ENCODE measurements at places on chromosomes 4 and X.

DNA sequence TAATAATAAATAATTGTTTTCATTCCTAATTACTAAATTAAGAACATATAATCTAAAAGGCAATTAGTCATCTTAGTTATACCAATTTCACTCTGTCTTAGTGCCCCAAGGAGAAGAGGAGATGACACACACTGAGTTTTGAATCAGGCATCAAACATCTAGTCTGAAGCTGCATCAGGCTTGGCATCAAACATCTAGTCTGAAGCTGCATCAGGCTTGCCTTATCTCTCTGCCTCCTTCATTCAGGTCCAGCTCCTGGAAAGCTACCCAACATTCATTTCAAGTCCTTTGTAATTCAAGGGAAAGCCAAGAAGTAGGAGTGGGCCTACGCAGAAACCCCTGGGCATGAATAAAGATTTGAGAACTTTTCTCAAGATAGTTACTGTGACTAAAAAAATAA lies 62.2 kb downstream of the SH3RF1 start:
- DNase-seq, result no peak

GRCh38 chr4:67014592-67014991 lies 530.7 kb downstream of the CENPC start:
- DNase-seq, result no peak

DNA sequence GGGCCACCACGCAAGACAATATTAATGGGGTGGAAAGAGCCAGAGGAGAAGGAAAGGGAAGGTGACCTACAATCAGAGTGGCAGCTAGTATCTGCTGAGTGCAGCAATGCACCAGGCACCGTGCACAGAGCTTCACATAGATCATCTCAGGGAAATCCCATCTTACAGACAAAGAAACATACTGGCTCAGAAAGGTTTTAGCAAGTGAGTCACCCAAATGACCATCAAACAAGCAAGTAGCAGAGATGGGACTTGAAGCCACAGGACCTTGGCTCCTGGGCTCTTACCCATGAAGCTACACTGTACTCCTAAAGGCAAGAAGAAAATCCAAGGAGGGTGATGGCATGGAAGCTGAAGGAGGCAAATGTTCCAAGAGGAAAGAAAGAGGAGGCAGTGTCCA lies 6.8 kb downstream of the ANXA5 start:
- DNase-seq, result no peak

GRCh38 chr4:181659202-181659601 lies 584.0 kb upstream of the TENM3 start:
- DNase-seq, result no peak

DNA sequence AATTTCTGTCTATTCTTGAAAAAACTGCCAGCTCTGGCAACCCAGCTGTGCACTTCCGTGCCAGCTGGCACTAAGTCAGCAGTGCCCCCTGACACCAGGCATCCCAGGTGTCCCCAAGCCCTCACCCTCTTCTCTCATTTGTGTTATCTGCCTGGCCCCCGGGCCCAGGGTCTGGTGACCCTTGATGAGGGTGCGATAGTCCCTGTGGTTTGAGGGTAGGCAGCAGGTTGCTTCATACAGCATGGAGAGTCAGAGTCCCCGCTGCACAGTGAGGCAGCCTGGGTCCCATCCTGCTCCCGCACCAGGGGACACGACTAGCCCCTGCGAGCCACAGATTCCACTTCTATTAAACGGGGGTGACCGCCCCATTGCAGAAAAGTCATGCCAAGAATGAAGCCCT lies 1.9 kb downstream of the MAN2B2 start:
- no peak for DNase-seq

DNA sequence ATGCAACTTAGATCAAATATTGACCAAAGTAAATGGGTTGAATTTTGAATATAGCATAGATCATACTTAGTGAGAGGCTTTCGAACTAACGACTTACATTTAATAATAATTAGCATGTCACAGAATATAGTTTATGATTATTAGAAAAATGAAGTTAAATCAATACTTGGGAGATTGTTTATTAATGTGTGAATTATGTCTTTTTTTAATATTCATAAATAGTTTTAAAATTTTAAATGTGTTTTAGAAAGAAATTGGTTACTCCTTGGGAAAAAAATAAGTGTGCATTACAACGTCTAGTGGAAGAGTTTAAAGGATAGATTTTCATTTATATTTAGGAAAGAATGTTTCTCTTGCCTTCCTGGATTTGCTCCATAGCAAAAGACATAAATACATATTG lies 7.3 kb downstream of the FGA start:
- no peak for DNase-seq

DNA sequence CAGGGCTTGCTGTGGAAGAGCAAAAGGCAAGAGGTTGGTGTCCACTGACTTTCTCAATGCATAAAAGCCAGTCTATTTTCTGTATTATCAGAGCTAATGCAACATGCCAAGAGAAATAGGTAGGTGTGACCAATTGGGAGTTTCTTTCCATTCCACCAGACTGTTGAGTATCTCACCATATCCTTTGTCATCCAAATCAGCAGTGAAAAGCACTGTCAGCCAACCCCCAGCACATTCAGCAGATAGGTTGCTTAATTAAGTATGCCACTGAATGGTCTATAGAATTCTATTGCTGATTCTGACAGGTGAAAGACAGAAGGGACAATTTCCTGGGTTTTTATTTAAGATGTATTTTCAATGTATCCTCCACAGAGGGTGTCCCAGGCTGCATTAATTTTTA lies 139.8 kb downstream of the HS6ST2 start:
- DNase-seq, result no peak

DNA sequence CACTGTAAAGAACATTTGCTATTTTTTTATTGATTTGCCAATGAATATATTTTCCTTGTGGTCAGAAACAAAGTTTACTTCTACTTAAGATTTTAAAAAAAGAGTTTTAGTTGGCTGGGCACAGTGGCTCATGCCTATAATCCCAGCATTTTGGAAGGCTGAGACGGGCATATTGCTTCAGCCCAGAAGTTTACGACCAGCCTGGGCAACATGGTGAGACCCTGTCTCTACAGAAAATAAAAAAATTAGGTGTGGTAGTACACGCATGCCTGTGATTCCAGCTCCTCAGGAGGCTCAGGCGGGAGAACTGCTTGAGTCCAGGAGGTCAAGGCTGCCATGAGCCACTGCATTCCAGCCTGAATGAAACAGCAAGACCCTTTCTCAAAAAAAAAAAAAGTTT lies 36.8 kb downstream of the LRP2BP start:
- DNase-seq, result no peak

GRCh38 chr4:45120163-45120562 lies 393.8 kb upstream of the GNPDA2 start:
- DNase-seq, result no peak

DNA sequence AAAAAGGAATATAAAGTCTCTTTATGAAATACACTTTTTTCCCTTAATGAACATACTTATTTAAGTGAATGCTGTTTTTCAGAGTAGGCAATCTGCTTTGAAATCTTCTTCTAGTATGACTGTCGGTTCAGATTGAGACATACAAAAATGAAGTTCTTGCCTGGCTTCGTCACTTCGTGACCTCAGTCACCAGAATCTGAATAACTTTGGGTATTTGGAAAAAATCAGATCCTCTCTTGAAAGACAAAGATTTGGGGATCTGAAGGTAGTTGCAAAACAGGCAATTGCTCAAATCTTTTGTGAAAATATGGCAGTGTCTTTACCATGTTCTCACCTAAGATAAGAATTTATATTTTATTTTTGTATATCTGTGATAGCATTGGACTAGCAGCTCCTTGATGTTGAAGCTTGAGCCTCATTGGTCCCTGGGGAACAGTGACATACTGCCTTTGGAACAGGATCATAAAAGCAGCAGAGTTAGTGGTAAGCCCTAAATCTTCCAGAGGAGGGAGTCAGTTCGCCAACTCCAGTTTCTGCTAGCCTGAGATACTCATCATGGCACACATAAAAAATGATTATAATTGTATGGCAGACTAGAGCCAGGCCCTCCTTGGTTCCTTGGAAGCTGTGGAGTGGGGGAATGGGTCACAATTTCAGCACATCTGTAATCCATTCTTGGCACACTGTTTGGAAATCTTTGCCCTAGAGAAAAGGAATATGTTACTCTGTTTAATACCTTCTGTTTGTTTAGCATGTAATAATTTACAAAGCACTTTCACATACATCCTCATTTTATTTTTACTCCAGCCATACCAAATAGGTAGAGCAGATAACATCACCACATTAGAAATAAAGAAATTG lies 5.0 kb downstream of the ARFIP1 start:
- DNase-seq, result no peak

- DNase-seq, result no peak
Observed at GRCh38 chrX:46865281-46865680, 28.4 kb downstream of the RP2 start.

DNA sequence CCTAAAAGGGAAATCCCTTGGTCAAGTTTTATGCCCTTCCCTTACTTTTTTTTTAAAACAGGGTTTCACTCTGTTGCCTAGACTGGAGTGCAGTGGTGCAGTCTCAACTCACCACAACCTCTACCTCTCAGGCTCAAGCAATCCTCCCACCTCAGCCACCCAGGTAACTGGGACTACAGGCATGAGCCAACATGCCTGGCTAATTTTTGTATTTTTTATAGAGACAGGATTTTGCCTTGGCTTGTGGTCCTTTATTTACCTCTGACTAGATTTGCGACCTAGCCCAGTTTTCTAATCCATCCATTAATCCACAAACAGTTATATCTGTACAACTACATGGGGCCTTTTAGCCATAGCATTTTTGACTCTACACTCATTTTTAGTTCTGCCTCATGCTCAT lies 23.7 kb downstream of the CDS1 start:
- DNase-seq, result no peak

DNA sequence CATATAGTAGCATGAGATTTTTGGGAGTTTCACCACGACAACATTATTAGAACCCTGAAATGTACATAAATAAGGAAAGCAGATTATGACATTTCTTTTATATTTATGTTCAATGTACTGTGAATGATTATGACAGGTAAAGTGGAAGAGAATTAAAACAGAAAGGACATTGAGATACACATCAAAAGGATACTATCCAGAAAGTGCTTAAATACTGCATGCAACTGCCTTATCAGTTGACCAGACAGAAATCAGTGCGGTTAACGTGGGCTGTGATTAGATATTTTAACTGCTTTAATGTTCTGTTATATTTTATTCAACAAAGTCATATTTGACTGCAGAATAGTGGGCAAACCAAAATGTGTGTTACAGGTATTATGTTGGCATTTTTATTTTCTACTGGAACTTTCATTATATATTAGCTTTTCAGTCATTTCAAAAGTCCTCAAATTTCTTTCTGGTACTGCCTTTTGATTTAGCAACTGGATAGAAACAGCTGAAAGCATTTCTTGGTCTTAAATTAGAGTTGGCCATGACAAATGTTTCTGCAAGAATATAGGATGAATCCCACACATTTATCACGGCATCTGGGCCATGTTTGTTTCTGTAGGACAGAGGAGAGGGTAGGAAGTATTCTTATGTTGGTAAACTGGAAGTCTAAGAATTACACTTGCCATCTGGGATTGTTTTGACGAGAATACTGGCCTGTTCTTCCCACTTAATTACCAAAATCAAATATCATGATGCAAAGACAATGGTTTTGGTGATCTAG lies 255.2 kb downstream of the SLC39A8 start:
- DNase-seq, result no peak

GRCh38 chrX:101290957-101291603 lies at the start of gene TAF7L:
TSS of gene TAF7L (minus strand) at chrX:101291334. CDS start at chrX:101287543, 3,791 bp downstream.
- DNase-seq, result no peak

DNA sequence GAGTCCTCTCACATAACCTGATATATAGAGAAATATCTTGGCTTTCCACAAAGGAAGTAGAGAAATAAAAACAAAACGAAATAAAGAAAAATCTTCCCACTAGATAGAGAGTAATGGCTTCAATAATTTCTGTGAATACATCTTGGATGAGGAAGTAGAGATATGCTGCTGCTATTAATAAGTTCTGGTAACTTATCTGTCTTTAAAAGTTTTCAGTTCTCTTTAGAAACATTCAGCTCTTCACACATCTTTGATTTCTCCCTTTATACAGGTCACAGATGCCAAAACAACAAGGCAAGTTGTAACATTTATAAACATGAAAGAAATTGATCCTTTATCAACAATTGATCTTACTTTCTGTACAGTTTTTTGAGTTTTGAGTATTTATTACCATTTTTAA lies 615.8 kb downstream of the TRAM1L1 start:
- DNase-seq, result no peak

DNA sequence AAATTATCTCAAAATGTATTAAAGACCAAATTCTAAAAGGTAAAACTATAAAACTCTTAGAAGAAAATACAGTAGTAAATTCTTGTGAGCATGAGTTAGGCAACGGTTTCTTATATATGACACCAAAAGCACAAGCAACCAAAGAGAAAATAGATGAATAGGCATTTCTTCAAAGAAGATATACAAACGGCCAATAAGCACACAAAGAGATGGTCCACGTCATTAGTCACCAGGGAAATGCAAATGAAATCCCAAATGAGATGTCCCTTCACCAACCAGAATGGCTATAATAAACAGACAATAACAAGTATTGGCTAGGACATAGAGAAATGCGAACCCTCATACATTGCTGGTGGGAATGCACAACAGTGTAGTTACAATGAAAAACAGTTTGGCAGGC lies 44.6 kb downstream of the RAB33A start:
- no peak for DNase-seq

- DNase-seq, result no peak
Observed at GRCh38 chr4:37726666-37727065, 40.5 kb upstream of the RELL1 start.

- no peak for DNase-seq
Observed at GRCh38 chr4:68404153-68404552, 43.1 kb upstream of the TMPRSS11E start.

- DNase-seq, result no peak
Observed at GRCh38 chr4:61027939-61028338, 172.2 kb upstream of the ADGRL3 start.

DNA sequence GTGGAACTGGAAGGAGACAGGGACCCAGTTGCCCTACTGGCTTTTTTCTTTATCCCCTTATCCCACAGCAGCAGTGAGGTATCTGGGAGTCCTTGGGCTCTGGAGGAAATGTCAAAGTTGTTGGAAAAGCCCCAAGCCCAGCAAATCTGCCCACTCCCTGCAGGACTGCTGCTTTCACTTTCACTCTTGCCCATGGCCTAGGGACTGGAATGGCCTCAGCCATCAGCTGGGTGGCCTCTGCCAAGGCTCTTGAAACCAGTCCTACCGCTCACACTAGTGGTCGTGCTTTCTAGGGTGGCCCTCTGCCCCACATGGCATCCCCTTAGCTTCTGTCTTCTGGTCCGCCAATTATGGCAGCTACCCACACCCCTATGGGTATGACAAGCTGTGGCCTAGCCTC lies 9.7 kb upstream of the RHOXF1 start:
- DNase-seq, result no peak

DNA sequence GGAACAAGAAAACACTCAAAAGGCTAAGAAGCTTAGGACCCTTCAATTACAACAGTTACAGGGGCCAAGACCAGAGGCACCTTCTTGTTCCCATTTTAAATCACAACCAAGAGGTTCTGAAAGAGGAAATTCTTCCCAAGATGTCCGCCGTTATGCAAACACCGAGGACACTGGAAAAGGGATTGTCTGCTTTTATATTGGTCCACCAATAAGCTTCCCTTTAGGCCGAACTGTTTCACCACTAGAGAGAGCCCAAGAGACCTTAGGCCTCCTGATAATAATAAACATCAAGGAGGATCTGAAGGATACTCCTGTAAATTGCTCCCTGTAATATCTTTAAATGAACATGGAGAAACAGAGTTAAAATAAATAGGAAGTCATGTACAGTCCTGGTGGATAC lies 92.6 kb upstream of the NLRP2B start:
- no peak for DNase-seq

GRCh38 chr4:123349421-123350190 lies 47.0 kb upstream of the SPRY1 start:
- no peak for DNase-seq

Data from cardiac septum (tissue), 1 donor.